ENCODE measurements at places on chromosomes 5 and 9.
A peak's percentile ranks its signal among the peaks of the same experiment; 100 is the strongest.

DNA sequence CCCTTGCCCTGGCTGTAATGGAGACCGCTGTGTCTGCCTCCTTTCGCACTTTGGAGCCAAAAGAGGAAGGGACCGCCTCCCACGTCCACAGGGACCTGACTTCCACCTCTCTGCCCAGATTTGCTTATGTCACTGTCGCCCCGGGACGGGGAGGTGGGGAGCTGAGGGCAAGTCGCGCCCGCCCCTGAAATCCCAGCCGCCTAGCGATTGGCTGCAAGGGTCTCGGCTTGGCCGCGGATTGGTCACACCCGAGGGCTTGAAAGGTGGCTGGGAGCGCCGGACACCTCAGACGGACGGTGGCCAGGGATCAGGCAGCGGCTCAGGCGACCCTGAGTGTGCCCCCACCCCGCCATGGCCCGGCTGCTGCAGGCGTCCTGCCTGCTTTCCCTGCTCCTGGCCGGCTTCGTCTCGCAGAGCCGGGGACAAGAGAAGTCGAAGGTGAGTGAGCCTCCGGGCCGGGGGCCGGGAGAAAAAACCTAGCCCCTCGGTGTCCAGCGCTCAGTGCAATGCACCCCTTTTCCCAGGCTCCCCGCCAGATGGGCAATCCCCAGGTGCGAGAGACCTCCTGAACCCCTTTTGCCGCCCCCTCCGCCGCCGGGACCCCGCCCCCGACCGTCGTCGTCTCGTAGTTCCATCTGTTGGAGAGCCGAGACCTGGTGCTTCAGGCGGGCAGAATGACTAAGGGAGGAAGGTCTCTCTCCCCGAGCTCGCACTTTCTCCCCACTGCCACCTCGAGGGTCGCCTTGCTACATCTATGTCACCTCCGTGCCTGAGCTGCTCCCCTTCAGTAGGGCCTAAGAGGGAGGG, at the start of gene GPX3:
TSS of gene GPX3 (plus strand) at position 288 of the 807 bp plus-strand sequence. CDS start at position 352, 64 bp downstream.
- peak; percentile 40 for DNase-seq

GRCh38 chr9:84266087-84266561, 74.4 kb downstream of the SLC28A3 start:
- no peak for DNase-seq

DNA sequence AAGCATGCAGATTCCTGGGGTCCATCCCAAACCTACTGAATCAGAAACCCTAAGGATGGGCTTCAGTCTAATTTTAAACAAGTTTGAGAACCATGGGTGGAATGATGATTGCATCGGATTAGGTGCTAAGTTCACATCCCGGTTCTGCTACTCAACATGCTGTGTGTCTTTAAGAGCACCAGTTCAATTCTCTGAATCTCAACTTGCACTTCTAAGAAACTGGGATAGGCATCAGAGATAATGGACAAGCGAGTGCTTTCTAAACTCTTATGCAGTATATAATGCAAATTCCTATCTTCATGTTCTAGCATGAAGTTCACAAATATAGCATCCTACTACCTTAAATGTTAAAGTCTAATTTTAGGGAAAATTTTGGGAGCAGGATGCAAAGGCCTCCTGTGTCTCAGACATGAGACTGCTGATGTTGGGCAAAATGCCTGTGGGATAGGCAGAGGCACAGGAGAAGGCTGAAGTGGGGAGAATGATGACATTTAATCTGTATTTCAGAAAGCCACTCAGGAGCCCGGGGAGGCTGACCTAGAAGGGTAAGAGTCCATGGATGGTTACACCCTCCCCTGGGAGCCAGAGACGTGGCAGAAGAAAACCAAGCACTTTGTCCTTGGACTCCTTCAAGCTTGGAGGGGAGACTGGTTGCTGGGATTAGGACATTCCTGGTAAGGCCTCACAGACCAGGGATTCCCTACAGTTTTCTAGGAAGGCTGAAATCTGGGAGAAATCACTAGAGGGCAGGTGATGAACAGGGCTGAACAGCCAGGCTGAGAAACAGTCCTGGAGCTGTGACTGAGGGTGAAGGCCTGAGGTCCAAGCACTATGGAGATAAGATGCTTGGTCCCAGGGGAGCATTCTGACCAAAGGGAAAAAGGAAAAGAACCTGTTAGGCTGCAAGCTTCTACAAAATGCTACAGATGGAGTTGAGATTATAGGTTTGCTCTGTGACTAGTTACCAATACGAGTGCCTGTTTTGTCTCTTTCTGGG, 311.9 kb upstream of the PANK3 start:
- DNase-seq, result no peak

- no peak for DNase-seq
Measured at GRCh38 chr9:81826517-81826906, 101.7 kb upstream of the SPATA31D4 start.

DNA sequence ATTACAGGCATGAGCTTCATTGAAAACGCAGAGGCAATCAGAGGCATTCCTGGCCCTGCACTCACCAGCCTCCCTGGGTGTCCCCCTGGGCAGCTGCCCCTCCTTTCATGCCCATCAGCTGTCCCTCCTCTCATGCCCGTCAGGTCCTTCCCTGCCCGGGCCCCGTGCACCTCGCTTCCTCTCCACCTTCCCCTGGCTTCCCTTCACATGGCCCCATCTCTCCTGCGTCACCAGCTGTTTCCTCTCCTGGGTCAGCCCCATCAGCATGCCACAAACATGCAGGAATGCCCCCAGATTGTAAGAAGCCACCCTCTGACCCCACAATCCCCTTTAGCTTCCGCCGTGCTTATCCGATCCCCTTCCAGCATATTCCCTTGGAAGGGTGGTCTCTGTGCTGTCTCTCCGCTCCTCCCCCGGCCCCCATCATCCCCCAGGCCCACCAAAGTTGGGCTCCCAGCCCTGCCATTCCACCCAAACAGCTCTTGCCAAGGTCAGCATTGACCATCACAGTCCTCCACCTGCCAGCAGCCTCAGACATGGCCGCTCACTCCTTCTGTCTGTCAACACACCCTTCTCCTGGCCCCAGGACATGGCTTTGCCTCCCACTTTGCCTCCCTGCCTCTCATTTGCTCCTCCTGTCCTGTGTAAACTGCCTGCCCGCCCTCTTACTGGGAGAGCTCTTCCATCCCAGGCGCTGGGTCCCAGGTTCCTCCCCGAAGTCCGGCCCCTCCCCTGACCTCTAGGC, 98.6 kb upstream of the IER5L start:
- DNase-seq, result no peak

DNA sequence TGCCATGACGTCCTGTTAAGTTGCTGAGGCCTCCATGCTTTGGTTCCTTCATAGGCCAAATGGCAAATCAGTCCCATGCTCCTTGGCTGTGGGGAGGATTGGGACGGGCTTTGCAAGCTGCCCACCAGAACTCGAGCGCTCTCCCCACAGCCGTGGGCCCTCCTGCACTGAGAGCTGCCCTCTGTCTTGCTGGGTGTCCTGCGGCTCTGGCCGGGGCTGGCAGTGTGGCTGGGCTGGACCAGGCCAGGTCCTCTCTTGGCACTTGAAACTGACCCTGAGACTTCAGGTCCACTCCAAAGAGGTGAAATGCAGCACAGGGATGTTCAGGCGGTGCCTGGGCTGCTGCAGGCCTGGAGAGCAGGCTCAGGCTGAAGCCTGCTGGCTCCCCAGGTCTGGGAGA, 7.0 kb downstream of the MYMK start:
- no peak for DNase-seq

GRCh38 chr9:110472111-110472510, 107.4 kb downstream of the SVEP1 start:
- no peak for DNase-seq

DNA sequence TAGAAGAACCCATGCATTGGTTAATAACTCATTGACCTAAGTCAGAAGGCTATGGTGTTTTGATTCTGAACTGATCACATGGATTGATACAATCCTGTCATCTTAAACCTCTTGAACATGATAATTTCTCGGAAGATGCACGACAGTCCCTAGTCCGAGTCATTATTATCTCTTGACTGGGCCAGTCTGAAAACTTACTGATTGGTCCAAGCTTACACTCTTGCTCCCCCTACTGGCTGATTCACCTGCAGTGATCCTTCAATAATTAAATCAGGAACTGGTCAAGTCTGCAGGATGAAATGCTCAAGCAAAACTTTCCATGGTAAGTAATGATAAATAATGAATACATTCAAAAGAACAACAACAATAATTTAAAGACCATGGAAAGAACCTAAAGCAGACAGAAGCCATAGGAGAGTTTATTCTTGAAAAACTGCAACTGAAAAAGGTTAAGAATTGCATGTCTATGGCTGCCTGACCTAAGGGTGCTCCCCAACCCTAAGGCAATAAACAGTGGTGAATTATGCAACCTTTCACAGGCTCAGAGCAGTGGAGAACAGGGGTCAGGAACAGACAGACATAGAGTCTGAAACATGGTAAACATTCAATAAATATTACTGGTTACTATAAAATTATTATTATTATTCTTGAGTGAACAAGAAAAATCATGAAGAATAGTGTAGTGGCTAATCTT, 79.3 kb downstream of the BRINP1 start:
- peak; percentile 9 for DNase-seq

GRCh38 chr5:33690374-33691135, 201.2 kb downstream of the ADAMTS12 start:
- DNase-seq, result no peak

GRCh38 chr5:139671096-139671841, 23.1 kb downstream of the CXXC5 start:
- DNase-seq, result no peak

- DNase-seq, result no peak
Measured at GRCh38 chr5:115531787-115532367, 12.7 kb downstream of the FEM1C start.

DNA sequence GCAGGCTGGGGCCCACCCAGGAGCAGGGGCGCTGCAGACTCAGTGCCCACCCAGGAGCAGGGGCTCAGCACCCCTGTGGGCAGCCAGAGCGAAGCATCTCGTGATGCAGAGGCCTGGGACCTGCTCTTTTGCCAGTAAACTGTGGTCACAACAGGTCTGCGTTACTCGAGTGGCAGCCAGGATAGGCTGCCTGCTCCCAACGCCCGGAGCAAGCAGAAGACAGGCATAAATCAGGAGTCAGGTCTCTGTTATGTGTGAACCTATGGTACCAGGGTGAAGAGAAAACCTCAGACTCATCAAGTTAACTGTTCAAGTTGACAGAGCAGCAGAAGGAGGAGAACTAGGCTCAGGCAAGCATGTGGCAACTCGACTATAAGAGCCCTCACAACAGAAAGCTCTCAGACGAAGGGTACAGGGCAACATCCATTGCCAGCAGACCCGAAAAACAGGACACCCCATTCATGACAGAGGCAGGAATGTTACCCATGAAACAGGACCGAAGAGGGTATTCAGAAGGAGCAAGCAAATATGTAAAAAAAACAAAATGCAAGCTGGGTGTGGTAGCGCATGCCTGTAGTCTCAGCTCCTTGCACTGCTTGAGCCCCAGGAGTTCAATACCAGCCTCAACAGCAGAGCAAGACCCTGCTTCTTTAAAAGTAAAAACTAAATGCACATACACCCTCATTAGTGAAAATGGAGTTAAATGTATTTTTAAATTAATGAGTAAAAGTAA, 71.7 kb downstream of the GOLPH3 start:
- DNase-seq, result no peak

- no peak for DNase-seq
Measured at GRCh38 chr5:172823840-172824362, 10.2 kb upstream of the ERGIC1 start.

DNA sequence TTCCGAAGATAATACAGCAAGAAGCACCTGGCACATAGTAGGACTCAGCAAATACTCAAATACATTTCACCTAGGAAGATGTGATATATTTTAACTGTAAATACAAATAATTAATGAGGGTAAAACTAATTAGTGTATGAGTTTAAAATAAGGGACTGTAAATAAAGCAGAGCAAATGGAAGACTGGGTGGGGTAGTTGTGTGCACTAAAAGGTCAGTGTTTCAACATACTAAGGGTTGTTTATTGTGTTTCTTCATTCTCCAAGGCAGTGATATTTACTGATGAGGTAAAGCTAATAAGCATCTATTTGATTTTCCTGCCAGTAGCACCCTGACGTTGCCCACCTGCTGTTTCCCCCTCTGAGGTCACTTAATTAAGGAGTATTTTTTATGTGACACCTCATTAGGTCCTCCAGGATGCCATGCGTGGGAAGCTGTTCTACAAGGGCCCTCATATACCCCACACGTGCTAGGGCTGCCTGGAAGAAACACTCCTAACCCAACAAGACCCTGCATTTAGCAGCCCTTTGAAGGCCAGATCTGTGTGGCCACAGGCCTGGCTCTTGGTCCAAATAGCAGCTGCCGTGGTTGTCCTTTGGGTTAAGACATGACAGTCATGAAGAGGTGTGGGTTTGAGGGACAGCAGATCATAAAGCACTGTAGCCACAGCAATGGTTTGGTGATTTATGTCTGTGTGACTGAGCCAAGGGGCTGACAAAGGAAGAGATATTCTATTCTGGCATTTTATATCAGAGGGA, 97.5 kb upstream of the RPS23 start:
- DNase-seq, result no peak

DNA sequence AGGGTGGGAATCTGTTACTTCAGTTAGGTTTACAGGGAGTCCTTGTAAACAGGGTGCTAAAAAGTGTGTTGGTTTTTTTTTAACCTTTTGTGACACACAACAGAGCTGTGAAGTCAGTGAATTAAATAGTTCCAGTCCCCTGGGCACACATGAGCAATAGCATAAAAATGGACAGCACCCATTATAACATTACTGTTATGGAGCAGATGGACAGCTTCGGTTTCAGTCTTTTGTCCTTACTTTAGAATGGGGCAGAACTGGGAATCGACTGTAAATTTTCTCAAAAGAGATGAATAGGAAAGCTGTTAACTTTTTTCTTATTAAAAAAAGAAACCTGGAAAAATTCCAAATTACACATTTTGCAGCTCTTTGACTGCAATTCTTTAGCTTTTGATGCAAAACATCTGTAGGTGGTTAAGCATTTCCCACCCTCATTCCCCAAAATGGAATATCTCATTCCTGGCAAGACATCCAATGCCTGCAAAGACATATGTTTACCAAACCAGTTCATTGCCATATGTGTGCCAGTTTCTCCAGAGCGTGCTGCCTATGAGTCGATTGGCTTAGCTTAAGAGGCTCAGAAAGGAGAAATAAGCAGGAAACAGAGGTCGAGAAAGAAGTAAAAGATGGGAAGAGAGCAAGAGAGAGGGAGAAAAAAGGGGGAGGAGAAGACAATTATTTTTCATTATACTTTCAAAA, 212.3 kb upstream of the TMEM161B start:
- no peak for DNase-seq

DNA sequence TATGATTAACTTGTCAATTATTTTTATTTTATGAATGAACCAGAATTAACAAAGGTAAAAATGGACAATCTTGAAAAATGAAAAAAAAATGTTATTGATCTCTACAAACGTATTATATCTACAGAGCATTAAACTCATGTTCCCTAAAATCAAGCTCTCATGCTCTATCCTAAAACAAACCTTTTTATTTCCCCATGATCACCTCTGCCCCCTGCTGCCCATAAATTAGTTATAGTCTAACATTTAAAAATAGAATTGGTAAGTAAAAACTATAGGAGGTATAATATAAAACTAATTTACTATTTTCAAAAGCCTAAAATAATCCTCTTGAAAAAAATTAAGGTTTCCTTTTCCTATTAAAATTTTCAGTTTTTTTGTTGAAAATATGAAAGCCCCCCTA, 168.0 kb upstream of the POU5F2 start:
- DNase-seq, result no peak

All from memory B cell (primary cell).